ENCODE measurements at places on chromosomes 5 and 9. TPM values are rescaled to one million over a fixed set of nuclear protein-coding genes. Genes with fewer than 3 reads are reported as not detected.

Gene PCA3
- not detected for total RNA-seq

Gene IRGM
- 0.66 TPM for total RNA-seq

Gene SLC46A2
- 0.16 TPM for total RNA-seq

Gene PCDHGC5
- total RNA-seq = 3.5 TPM
